ENCODE measurements at places on chromosomes 3 and 15.

GRCh38 chr3:43379343-43379742 lies 93.0 kb downstream of the SNRK start:
- DNase-seq: no peak

GRCh38 chr15:48103647-48104046 lies 17.1 kb upstream of the SLC24A5 start:
- no peak for DNase-seq

DNA sequence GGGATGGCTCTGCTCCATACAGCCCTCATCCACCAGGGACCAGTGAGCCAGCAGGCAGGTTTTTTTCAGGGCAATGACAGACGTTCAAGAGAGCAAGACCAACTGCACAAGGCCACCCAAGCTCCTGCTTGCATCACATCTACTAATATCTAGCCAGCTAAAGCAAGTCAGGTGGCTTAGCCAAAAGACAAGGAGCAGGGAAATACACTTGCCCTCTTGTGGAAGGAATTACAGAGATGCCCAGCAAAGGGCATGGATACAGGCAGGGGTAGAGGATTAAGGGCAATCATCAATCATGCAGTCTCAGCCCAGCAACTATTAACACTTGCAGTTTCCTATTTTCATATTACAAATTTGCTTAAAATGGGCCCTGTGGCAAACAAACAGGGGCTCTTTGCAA lies 81.5 kb upstream of the NTRK3 start:
- no peak for DNase-seq

DNA sequence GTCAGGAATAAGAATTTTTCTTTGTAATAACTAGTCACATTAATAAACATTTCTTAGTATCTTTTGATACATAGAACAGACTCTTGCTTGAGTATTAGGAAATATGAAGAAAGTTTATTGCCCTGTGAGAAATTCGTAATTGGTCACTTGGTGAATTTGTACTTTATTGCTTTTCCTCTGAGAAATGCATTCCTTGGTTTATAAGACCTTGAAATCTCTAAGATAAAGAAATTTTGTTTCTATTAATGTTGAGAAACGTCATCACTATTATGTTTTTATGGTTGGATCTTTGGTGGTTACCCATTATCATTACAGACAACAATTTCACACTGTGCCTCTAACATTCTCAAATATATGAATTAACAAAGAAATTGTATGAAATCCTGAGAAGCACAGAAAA lies 652.0 kb upstream of the NECTIN3 start:
- DNase-seq: no peak

GRCh38 chr3:111331306-111331705 lies 210.7 kb upstream of the CD96 start:
- DNase-seq: no peak
